GM23248 (cell line): ENCODE measurements at places on chromosomes 5 and 9. TPM values are rescaled to one million over a fixed set of nuclear protein-coding genes. Genes with fewer than 3 reads are reported as not detected.

DNA sequence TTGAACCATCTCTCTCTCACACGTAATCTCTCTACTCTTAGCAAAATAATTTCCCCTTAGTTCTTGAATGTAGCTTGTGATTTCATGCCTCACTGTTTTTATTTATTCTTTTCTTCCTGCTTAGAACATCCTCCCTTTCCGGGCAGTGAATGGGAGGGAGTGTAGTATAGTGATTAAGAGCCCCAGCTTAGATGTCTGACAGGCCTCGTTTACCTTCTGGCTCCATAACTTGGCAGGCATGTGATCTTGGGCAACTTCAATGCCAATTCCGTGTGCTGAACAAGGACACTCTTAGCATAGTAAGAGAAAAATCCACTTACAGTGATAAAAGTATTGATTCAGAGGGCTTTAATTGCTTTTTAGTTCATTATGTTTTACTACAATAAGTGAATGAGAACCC is 96.3 kb upstream of the TNPO1 start:
- H3K4me1 ChIP-seq, result no peaks in the 10 kb centered on the region
- no peak overlapping the region for H3K4me3 ChIP-seq
- H3K36me3 ChIP-seq, result no peaks in the 10 kb centered on the region
- no peak for DNase-seq

GRCh38 chr5:158629591-158630312 is 470.0 kb downstream of the EBF1 start:
- no peak overlapping the region for H3K4me3 ChIP-seq
- H3K27ac ChIP-seq, result no peak overlapping the region
- DNase-seq, result no peak
- H3K27me3 ChIP-seq, result no peaks in the 10 kb centered on the region
- peaks cover 8% of the 10 kb centered on the region; the same call in 1 of the 2 replicates for H3K4me1 ChIP-seq

DNA sequence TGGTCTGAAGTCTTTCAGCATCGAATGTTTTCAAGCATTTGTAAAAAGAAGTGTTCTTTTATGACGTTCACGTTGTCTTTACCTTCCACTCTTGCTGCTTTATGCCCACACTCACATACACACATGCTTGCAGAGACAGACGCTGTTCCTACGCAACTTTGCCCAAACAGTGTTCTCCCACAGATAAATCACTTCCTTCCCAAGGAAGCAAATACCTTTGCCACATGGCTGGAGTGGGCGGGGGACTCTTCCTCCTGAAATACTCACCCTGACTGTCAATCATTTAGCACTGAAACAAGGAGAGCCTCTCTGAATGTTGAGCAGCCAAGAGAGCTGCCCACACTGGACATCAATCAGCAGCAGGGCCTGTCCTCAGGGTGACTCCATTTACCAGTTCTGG is 22.4 kb upstream of the ASTN2 start:
- no peaks in the 10 kb centered on the region for H3K36me3 ChIP-seq
- DNase-seq, result no peak
- H3K4me3 ChIP-seq, result no peak overlapping the region
- H3K27ac ChIP-seq, result no peak overlapping the region
- H3K4me1 ChIP-seq, result no peaks in the 10 kb centered on the region

DNA sequence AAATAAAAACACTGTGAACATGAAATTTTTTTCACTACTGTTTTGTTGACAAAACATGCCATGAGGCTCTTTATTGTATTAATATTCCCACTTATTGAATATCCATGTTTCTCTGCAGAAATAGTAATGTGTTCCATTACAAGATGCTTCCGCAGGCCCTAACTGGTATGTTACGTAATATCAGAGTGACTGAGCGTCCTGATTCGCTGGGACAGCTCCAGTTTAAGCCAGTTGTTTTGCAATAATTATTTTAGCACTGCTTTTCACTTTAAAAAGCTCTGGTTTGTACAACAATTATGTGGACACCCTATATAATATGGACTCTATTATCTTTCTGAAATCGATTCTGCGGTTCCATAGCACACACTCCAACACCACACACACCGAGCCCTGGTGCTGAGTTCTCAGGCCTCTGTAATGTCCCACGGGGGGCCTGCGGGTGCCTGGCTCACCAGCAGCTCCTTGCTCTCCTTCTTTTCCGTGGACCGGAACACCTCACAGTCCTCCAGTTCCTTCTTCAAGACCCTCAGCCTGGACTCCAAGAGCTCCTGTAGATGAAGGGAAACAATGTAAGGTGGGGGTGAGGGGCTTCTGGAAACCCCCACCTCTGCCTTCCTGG is 1.8 kb downstream of the TRIM7 start:
- peak; percentile 85 for DNase-seq
- no peak overlapping the region for H3K27ac ChIP-seq
- H3K36me3 ChIP-seq, result no peaks in the 10 kb centered on the region
- H3K4me1 ChIP-seq, result no peaks in the 10 kb centered on the region
- no peak overlapping the region for H3K4me3 ChIP-seq

The SPATA31A3 gene
- not detected in 2 replicates for total RNA-seq

The IFNA21 gene
- total RNA-seq, result not detected in 2 replicates

The FAM78A gene
- 0.38 and 1.1 TPM in 2 replicates for total RNA-seq

The SLC6A3 gene
- total RNA-seq, result not detected in 2 replicates
